ENCODE measurements at places on chromosomes 1 and 21.

DNA sequence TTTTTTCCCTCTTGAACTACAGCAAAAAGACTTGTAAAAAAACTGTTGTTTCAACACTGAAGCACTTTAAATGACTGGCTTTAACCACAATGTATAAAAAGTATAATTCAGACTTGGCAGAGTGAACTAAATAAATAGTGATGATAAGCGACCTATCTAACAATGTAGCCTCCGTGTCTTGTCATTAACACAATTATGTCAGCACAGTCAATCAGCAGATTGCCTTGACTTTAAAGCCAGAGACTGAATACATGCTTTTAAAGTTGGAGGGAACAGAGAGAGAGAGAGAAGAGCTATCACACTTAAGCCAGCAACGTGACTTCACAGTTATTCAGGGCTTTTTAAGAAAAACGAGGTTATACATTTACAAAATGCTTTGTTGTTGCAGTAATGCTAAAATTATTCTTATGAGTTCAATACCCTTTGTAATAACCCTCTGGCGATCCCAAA is 378.1 kb downstream of the LMO4 start:
- DNase-seq: peak; percentile 25

- DNase-seq: peak; percentile 53
Measured at GRCh38 chr1:211951856-211952255, 83.5 kb downstream of the INTS7 start.

- no peak for DNase-seq
Measured at GRCh38 chr1:221239792-221240191, 360.5 kb downstream of the HLX start.

- DNase-seq: no peak
Measured at GRCh38 chr1:65479554-65480204, 59.2 kb downstream of the LEPR start.

- no peak for DNase-seq
Measured at GRCh38 chr1:212713465-212714136, 14.0 kb upstream of the BATF3 start.
